ENCODE measurements at places on chromosomes 6 and 20.
A peak's percentile ranks its signal among the peaks of the same experiment; 100 is the strongest.

- no peak for ATAC-seq
These were observed 4.0 kb downstream of the VARS1 start for GRCh38 chr6:31791324-31792089.

GRCh38 chr6:168130697-168131371 lies 51.8 kb upstream of the FRMD1 start:
- no peak for ATAC-seq

- peak; percentile 92 for ATAC-seq
These were observed 44.6 kb downstream of the ARHGAP40 start for GRCh38 chr20:38645980-38646858.

DNA sequence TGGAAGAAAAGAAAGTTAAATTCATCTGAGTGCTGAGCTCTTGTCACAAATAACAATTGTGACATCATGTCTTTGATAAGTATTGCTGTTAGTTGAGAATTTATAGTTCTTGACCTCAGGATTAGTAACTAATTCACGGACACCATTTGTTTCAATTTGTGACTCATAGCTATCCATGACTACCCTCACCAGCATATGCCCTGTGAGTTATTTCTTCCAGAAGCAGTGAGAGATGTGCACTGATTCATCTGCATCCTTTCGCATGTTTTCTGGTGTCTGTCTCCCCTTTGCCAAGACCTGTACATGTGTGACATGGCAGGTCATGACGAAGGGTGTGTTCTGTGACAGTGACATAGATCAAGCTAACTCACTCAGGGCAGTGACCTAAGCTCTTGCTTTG lies 86.9 kb downstream of the SOBP start:
- peak; percentile 66 for ATAC-seq

DNA sequence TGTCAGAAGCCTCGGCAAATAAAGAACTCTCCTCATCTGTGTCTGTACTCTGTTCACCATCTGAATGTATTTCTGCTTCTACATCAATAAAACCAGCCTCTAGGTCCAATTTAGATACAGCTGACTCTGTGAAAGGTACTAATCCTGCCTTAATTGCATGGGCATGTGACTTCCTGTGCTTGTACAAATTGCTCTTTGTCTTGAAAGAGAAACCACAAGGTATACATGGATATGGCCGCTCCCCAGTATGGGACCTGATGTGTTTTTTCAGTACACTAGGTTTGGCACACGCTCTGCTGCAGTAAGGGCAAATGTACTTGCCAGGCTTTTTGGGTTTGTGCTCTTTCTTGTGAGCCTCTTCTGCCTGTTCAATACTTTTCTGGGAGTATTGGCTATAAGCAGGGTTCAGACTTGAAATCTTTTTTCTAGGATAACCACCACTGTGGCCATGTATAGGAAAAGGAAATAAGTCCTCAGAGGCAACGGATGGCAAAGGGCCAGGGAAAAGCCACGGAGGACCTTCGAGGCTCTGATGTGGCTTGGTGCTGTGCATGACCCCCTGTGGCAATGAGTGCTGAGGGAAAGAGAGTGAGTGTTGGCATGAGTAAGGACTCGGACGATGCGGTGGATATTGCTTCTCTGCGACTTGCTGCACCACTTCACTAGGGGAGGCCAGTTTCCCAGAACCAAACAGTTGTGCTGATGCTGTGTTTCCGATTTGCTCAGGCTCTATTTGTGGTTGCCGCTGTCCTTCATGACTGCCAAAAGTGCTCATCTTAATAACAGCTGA lies 170.9 kb downstream of the HIVEP2 start:
- ATAC-seq, result no peak

DNA sequence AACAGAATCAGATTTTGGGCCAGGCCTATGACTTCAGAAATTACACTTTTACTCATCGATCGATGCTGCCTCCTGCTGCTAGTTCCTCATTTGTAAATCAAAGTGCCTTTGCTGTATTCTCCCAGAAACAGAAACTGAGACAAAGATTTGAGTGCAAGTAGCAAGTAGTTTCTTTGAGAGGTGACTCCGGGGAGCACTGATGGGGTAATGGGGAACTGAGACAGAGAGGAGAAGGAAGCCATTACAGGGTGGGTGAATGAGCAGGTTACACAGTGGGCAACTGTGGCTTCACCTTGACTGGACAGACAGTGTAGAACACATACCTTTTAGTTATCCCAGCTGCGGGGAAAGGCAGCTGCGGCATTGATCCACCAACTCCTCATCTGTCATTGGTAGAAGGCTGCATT lies 9.7 kb upstream of the CD40 start:
- ATAC-seq, result peak; percentile 37

GRCh38 chr6:23503173-23503572 lies 622.8 kb upstream of the NRSN1 start:
- no peak for ATAC-seq

- ATAC-seq, result no peak
These were observed 97.2 kb downstream of the JAG1 start for GRCh38 chr20:10576411-10577090.

DNA sequence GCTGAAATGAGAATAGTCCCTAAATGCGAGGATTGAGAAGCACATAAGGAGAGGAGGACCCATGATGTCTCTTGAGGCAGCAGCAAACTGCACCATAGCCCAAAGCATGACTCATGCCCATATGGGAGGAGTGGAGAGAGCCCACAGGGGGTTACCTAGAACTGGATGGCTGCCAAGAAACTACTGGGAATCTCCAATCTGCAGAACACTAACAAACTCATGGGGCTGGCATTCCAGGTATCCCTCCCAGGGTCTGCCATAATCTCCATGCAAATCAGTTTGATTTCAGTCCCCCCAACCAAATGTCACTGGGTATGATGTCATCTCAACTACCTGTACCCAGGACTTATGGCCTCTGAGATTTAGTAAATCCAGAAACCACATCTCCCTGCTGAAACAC lies 410.5 kb downstream of the PTPRT start:
- no peak for ATAC-seq

DNA sequence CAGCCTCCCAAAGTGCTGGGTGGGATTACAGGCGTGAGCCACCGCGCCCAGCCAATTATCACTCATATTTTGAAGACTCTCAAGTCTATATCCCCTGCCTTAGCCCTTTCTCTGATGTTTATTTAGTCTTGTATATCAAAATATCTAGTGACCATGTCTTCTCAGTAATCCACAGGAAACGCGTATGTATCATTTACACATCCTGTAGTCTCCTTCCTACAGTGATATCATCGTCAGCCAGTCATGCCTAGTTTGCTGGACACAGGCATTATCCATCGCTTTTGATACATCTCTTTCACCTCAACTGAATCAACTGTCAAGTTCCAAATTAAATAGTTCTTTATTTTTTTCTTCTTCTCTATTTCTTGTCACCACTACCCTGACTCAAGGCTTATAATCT lies 223.7 kb downstream of the NKAIN2 start:
- ATAC-seq, result no peak

GRCh38 chr20:33621717-33622400 lies 40.3 kb upstream of the C20orf144 start:
- no peak for ATAC-seq

GRCh38 chr6:130882370-130882769 lies 55.2 kb downstream of the SMLR1 start:
- no peak for ATAC-seq

GRCh38 chr6:32969685-32970412 lies 1.5 kb downstream of the BRD2 start:
- ATAC-seq, result peak; percentile 4

DNA sequence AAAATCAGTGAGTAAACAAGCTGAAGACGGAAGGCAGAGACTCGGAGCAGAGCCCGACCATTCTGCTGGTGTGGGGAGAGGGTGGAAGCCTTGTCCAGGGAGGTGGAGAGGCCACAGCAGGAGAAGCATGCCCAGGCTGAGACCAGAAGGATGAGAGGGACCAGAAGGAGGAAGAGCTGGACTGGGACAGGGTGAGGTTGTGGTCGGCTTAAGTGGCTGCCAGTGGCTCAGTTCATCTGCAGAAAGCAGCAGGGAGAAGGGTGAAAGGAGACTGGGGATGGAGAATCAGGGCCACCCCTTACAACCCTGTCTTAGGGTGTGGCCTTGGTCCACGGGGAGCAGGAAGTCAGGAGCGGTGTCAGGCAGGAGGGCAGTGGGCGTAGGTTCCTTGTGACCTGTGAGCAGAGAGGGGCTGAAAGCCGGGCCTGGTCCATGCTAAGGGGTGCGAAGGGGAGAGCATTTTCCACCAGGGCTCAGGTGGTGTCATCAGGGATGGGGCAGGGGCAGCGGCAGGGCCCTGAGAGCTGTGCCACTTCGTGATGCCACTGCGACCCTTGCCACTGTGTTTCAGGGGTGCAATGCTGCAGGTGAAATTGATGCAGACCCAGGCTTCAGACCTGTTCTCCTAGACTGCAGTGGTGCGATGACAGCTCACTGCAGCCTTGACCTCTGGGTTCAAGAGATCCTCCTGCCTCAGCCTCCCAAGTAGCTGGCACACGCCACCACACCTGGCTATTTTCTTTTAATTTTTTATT lies 81.1 kb downstream of the TTLL2 start:
- no peak for ATAC-seq

DNA sequence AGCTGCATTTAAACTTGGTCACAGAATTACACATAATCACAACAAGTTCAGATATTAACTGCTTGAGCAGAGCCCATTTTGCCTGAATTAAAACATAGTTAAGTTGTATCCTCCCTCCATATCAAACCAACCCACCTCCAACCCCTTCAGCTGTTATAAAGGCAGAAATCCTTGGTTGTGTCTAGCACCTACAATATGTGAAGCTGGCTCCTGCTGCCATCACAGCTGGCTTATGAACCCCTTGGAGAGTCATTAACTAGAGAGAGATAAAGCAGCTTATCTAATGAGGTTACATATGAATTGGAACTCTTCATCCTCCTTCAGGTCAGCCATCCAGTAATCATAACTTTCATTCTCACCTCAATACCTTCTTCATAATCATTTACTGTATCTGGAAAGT lies 101.8 kb downstream of the EPHA7 start:
- ATAC-seq, result no peak

DNA sequence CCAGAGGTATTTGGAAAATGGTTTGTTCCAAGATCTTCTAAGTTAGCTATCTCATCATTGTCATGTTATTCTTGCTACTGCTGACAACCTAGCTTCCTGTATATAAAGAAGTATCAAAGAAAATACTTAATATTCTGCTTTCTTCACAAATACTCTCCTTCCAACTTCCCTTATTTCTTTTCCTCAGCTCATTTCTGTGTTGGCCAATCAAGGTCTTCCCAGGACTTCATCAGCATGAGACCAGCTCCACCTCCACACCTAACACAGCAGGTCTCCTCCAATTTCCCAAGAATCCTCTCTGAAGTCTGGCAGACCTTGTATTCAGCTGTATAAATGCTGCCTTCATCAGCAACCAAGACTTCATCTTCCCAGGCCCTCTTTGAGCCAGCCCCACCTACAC lies 538.6 kb upstream of the JARID2 start:
- no peak for ATAC-seq

DNA sequence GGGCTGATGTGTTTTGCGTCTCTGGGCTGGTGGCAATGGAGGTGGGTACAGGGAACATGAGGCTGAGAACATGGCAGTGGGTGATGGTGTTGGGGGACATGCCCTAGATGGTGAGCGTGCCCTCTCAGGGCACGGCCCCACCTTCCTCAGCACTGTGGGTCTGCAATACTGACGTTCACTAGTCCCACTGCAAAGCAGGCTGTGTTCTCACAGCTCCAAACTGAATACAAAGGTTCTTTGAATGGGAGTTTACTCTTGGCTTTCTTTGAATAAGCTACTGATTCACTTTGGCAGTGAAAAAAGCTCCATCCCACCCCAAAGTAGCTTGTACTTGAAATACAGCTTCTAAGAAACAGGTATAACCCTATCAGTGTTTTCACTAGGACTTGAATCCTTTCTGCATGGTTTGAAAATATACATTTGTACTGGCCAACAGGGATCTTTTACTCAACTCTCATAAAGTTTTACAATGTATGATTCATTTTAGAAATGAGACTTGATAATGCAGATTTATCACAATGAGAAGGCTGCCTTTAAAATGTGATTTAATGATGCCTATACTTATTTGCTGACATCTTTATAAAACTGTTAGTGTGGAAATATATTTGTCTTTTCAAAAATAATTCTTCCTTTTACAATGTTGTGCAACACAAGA lies 400.7 kb downstream of the ZFAND3 start:
- no peak for ATAC-seq

GRCh38 chr6:75794351-75794846 lies 45.4 kb downstream of the MYO6 start:
- no peak for ATAC-seq

- no peak for ATAC-seq
These were observed 123.3 kb upstream of the DUSP22 start for GRCh38 chr6:168865-169455.

GRCh38 chr20:48898896-48899530 lies 22.5 kb upstream of the ARFGEF2 start:
- no peak for ATAC-seq

DNA sequence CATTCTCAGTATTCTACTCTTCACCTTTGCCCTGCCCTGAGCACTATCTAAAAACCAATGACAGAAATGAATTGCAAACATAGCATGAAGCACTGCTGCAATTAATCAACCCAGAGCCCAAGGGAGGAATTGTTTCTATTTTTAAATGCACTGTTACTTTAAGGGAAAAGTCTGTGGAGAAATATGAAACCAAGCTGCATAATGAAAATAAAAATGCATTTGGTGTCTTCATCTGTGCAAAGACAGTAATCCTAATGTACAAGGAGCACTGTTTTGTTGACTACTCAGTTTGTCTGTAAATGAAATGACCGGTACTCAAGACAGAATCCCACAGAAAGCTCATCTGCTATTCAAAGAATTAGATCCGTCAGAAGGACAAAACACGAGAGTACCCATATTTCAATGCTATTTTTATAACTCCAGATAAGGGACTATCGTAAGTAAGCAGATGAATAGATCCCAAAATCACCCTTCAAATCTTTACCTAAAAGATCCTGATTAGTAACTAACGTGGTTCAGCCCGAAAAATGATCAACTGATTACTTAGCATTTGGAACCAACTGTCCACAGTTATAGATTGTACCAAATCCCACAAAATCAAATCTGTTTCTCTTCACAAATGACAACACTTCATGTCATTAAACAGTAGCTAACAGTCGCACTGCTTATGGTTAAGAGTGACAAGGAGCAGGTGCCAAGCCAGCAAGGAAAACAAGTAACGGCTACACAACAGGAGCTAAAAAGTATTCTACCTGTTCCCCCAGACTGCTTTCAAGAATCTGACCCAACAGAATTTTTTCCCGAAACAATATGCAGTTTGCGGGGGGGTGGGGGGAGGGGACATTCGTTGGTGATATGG lies 2.4 kb downstream of the KIF13A start:
- no peak for ATAC-seq

DNA sequence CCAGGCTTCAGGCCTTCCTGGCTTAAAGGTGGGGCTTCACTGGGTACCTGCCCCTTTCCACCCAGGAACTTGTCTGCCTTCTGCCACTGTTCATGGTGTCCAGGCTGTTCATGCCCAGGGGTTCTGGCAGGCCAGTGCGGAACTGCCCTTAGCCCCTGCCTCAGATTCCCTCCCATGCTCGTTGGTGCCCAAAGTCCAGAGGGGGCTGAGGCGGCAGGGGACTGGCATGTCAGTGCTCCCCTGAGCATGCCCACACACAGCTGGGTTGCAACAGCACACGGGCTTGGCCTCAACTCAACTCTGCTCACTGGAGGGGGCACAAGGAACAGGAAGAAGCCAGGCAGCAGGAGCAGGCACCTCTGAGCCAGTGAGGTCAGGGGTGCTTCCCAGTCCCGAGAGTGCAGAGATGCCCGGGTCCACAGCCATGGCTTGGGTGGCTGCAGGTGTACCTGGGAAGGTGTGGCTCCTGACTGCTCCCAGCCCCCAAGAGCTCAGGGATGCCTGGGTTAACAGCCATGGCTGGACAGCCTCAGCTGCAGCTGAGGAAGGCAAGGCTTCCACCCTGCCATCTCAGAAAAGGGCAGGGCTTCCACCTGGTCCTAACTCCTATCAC lies 845.9 kb downstream of the EYS start:
- no peak for ATAC-seq
